ENCODE measurements at places on chromosomes 6 and 20.

GRCh38 chr6:97215157-97215769, 67.8 kb downstream of the MMS22L start:
- no peak for DNase-seq

DNA sequence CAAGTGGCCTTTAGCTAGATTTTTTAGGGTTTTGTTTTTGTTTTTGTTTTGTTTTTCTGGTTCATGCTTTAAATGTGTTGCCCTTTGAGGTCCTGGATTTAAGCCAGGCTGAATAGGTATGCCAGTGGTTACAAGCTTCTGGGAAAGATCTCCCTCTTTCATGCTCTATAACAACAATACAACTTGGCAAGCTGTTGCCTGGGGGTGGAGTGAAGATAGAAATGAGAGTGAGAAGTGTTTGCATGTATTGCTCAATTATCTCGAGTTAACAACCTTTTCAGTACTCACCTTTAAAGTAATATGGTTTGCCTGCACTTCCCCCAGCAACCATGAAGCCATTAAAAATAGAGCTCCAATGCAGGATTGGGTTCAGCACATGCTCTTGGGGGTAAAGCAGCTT, 19.2 kb upstream of the HAO1 start:
- DNase-seq: no peak

DNA sequence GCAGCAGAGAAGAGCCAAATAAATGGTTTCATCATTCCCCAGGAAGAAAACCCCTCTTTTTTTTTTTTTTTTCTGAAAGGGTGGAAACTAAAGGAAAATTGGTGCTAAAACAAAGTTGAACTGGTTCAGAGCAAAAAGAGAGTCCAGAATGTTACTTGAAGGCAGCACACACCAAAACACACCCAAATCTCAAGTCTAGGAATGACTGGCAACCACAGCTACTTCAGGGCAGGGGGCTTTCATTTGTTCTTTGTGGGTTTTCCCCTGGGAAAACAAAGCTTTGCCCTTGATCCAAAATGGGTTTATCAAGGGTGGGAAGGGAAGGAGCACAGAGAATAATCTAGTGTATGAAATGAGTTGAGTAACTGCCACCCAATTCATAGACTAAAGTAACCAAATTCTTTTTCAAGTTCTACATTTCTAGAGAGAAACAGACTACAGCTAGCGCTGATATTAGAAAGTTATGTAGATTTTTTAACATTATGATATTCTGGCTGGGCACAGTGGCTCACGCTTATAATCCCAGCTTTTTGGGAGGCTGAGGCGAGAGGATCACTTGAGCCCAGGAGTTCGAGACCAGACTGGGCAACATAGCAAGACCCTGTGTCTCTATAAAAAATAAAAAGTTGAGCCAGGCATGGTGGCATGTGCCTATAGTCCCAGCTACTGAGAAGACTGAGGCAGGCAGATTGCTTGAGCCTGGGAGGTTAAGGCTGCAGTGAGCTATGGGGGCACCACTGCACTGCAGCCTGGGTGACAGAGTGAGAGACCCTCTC, 119.8 kb downstream of the NFATC2 start:
- no peak for DNase-seq

DNA sequence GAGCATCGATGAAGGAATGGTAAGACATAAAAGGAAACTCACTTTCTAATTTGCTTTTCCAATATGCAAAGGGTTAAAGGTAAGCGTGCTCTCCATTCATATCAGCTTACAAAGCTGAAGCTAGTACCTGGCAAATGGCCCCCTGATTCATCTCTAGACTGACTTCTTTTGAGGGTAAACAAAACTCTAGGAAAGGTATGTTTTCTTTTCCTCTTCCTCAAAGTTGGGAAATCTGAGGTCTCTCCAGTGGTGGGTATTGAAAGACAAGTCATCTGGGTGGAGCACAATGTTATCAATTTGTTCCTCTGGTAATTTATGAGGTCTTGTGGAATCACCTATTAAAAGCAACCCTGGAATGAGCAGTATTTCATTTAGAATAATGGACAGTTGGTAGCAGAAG, 7.9 kb upstream of the FBXO30 start:
- no peak for DNase-seq

- no peak for DNase-seq
Measured at GRCh38 chr6:10576226-10576625, 55.1 kb downstream of the GCNT2 start.

- DNase-seq: no peak
Measured at GRCh38 chr20:37970856-37971245, 62.4 kb downstream of the TTI1 start.

- no peak for DNase-seq
Measured at GRCh38 chr6:88562353-88563276, 396.5 kb upstream of the CNR1 start.

GRCh38 chr20:2740702-2741101, 48.1 kb downstream of the EBF4 start:
- no peak for DNase-seq

GRCh38 chr6:72424476-72424875, 197.4 kb upstream of the KCNQ5 start:
- no peak for DNase-seq

GRCh38 chr6:107633680-107634323, 143.9 kb downstream of the SOBP start:
- DNase-seq: no peak
